ENCODE measurements at places on chromosomes 2 and 18. TPM values are rescaled to one million over a fixed set of nuclear protein-coding genes. Genes with fewer than 3 reads are reported as not detected.

RAB6D gene
- not detected for total RNA-seq

UGT1A10 gene
- 0.18 TPM for total RNA-seq

PLGLB2 gene
- total RNA-seq, result not detected

PDE11A gene
- total RNA-seq, result 0.44 TPM

STAT4 gene
- total RNA-seq, result 4.3 TPM

KCNG2 gene
- total RNA-seq, result not detected

NEB gene
- 0.11 TPM for total RNA-seq

IL36B gene
- total RNA-seq, result 0.37 TPM

SLC11A1 gene
- 0.20 TPM for total RNA-seq

CFAP221 gene
- total RNA-seq, result 0.40 TPM

PRKAG3 gene
- not detected for total RNA-seq

NGEF gene
- total RNA-seq, result 12.8 TPM

XIRP2 gene
- not detected for total RNA-seq

VIL1 gene
- 0.44 TPM for total RNA-seq

BOLL gene
- not detected for total RNA-seq

APOB gene
- not detected for total RNA-seq

FOXI3 gene
- total RNA-seq, result not detected

SLC35F6 gene
- 30.8 TPM for total RNA-seq

GREB1 gene
- 3.7 TPM for total RNA-seq

IL1RN gene
- 0.94 TPM for total RNA-seq

G6PC2 gene
- not detected for total RNA-seq

CYP1B1 gene
- 5.6 TPM for total RNA-seq

PAIP2B gene
- 0.36 TPM for total RNA-seq

DNAJC5G gene
- total RNA-seq, result not detected

GATA6 gene
- 1.6 TPM for total RNA-seq

CSRNP3 gene
- not detected for total RNA-seq
